GM04503 (cell line): ENCODE measurements at places on chromosomes 5 and 9.

DNA sequence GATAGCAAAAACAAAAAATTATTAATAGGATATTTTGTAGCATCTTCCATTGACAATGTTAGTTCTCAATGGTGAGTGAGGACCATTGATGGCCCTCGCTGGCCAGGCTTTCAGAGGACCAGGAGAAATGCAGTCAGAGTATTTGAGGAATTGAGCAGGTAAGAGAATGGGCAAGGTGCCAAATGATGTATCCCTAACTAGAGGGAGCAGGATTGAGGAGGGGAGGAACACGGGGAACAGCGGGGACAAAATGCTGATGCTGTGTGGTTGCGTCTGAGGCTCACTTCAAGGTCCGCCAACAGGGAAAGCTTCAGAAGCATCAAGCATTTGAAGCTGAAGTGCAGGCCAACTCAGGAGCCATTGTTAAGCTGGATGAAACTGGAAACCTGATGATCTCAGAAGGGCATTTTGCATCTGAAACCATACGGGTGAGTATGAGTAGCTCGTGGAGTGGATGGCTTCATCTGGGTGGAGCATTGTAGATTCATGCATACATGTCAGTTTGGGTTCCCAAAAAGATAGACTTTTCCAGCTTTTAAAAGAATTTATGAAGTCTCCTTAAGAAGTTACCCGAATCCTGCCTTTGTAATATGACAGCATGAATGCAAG lies 16.2 kb downstream of the SPTAN1 start:
- DNase-seq, result no peak

- DNase-seq, result no peak
Measured at GRCh38 chr5:17678751-17679324, 44.6 kb downstream of the TAF11L14 start.

DNA sequence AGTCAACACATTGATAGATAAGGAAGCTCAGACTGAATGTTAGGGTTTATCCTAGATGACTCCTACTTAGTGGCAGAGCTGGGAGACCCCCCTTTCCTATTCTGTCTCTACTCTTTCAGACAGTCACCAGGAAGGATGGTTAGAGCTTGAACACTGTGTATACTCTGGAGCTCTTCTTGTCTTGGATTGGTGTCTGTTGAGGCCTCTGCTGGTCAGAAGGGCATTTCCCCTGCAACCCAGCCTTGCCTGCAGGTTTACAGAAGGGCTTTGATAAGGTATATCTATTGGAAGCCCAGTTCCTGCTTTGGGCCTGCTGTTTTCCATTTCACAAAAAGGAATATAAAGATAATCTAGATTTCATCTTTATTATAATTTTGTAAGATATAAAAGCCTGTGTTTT lies 71.8 kb downstream of the KDM4C start:
- no peak for DNase-seq

GRCh38 chr5:16727755-16728325 lies 111.0 kb upstream of the RETREG1 start:
- no peak for DNase-seq

DNA sequence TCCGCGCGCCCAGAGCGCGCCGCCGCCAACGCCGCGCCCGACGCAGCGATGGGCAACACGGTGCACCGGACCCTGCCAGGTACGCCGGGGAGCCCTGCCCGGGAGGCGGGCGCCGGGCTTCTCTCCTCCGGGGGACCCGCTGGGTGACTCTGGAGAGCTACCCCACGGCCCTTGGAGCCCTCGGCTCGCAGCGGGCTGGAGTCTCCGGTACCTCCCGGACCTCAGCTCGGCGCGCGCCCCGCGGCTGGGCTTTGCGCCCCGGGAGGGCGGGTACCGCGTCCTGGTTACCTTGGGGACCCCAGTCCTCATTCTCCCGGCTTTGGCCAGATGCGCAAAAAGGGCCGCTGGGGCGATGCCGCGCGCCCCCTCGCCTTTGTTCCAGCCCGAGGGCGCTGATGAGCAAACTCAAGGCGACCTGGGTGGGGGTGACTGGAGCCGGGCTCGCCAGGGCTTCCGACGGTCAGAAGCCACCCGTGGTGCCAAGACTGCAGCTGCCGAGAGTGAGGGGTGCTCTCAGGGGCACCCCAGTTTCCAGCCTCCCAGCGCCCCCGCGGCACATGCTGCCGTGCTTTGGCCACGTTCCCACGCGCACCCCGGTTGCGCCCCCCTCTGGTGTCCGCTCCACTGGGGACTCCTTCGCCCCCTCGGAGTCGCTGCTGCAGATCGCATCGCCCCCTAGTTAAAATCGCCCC lies 442 bp downstream of the NEURL1B start:
- DNase-seq, result no peak

GRCh38 chr5:103539376-103540330 lies 22.9 kb downstream of the NUDT12 start:
- DNase-seq, result no peak

- DNase-seq, result no peak
Measured at GRCh38 chr9:2879803-2880202, 35.9 kb upstream of the PUM3 start.

DNA sequence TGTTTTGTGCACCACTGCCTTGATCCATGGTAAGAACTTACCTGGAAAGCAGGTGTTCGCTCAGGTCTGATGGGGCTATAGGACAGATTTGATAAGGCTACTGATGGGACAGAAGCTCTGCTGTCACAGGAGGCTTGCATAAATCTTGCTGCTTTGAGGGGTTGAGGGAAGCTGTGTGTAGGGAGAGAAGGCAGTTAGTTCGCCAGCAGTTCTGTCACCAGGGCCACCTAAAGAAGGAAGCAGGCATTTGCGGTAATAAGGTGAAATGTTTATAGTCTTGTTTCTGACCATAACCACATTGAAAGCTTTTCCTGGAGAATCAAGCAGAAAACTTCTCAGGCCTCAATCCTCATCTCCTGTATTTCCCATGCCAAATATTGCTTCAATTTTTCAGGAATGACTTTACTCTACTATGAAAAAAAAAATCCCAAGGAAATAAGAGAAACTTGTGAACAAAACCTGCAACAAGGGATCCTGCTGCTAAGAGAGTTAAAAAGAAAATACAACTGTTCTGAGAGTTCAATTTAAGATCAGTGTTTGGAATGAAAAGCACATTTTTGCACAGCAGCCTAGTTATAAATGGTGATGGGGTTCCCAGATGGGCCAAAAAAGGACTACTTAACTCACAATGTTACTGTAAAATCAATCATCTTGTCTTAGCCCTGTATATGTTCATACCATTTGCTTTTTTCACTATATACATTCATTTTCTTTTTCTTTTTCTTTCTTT lies 122.0 kb upstream of the RANBP3L start:
- no peak for DNase-seq

DNA sequence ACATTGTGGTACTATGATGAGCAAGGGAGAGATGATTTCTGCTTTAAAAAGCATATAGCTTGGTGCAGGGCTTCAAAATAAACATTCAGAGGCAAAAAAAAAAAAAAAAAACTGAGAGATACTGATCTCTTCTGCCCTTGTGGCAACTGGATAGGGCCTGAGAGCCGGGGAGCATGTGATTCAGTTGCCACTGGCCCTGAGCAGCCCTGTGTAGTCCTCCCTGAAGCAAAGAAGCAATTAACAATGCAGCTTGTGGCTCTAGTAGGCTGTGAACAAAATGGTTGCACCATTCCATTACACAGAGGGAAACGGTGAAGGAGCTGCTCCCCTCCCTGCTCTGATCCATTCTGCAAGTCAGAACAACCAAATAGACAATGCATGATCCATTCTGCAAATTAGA lies 347.5 kb upstream of the DAB2 start:
- DNase-seq, result no peak

GRCh38 chr5:95519681-95520080 lies 35.1 kb downstream of the SKIC3 start:
- DNase-seq, result no peak

DNA sequence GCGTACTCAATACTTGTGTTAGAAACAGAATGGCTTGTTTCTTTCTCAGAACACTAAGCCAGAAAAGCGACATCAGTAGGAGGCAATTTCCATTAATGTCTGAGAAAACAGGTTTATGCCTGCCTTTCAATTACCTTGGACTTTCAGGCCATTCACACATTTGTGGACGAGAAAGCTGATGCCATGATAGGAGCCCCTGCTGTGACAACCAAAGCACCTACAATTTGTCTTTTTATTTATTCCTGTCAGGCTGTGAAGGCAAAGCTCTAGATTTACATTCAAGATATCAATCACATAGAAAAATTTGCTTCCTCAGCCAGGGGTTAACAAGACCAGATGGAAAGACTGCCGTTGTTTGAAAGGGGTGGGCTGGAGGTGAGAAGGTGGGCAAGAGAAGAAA lies 76.2 kb downstream of the C7 start:
- no peak for DNase-seq

GRCh38 chr5:72130351-72130761 lies 23.1 kb downstream of the MAP1B start:
- DNase-seq, result no peak

GRCh38 chr9:33332011-33332410 lies 41.7 kb downstream of the NFX1 start:
- DNase-seq, result no peak

DNA sequence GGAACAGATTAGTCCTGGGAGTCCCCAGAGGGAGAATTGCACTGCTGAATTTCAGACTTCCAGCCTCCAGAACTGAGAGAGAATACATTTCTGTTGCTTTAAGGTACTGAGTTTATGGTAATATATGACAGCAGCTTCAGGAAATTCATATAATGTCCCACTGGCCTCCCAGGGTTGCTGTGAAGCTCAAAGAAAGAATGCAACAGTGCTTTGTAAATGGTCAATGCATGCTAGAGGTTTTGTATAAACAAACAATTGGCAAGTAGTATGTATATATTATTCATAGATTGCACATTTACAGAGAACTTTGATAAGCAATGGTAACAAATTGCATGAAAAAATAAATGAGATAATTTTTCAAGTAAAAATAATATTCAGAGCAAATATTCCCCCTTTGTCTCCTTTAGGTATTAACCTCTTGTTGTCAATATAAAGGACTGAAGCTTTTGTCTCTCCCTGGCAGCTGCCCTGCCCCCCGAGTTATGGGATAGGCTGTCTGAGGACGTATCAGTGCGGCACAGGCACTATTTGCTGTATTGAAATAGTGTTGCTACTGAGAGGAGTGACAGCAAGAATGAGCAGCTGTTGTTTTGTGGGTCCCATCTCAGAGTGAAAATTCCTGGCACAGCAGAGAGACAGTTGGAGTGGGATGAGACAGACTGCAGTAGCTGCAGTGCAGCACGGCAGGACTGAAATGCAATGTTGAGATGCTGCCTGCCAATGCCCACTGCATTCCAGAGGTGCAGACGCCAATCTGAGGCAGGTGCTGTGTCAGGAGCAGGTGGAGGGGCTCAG lies 194.2 kb upstream of the GLRA1 start:
- DNase-seq, result no peak

- DNase-seq, result peak; percentile 42
Measured at GRCh38 chr5:73764586-73764985, 138.6 kb downstream of the ARHGEF28 start.

- DNase-seq, result no peak
Measured at GRCh38 chr5:38723426-38723825, 122.4 kb upstream of the OSMR start.

DNA sequence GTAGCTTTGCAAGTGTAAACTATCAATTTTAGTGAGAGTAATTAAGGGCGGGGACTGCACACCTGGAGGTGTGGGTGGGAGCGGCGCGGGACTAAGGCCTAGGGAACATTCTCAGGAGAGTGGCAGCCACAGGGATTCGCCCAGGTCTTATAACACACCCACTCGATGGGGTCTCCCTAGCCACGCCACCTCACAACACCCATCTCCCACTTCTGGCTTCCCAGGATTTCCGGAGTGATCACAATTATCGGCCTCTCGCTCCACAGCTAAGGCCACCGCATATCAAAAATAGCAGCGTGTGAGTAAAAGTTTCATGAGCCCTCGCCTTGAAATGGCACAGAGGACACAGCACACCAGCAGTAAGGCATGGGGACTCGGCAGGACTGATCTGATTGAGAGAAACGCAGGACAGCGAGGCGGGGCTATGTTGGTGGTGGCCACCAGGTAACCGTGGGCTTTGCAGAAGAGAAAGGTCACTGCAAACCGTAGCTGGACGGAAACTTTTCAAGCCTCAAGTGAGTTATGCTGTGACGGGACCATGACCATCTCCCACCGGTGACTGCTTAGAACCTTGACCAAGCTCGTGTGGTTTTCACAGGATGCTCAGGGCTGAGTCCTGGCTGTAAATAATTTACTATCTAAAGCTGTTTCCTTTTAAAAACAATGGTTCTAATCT lies 1.1 kb upstream of the LPAR1 start:
- DNase-seq, result no peak

DNA sequence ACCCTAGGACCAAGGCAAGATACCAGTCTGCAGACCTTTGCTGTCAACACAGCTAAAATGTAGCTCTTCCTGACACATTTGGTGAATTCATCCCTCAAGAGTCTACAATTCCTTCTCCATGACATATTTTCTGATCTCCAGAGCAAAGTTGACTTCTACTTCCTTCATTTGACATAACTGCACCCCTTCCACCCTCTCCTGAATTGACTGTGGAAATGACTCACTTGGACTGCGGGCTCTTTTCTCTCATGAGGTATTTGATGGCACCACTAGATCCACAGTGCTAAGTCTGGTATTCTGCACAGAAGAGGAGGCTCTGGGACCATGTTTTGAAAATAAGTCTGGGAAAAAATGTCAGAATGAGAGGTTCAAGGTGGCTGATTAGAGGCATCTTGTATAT lies 338.4 kb upstream of the TRPC7 start:
- DNase-seq, result no peak

DNA sequence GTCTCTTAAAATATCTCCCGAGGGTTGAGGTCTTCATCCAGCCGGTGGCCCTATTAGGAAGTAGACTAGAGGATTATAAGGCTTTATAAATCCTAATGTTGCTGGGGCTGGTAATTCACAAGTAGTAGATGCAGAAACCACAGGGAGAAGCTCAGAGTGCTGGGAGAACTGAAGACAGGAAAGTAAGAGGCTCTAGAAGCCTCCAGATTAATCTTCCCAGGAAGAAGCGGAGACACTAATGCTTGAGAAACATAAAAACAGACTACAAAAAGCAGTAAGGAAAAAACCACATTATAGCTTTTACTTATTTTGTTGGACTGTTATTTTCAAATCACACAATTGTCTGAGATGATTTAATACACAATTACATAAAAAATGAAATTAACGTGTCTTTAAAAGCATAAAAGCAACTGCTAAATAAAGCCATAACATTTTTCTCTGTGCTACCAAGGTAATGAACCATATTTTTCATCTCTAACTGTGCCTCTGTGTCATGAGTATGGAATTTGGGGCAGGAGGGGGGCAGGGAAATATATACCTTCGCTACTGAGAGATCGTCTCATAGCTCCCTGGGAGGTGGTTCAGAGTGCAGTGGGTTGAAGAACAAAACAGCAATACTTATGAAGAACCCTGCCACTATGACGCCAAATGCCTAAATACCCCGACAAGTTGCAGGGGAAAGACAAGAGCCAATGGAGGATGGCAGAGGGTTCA lies 806.2 kb upstream of the WWC1 start:
- no peak for DNase-seq

DNA sequence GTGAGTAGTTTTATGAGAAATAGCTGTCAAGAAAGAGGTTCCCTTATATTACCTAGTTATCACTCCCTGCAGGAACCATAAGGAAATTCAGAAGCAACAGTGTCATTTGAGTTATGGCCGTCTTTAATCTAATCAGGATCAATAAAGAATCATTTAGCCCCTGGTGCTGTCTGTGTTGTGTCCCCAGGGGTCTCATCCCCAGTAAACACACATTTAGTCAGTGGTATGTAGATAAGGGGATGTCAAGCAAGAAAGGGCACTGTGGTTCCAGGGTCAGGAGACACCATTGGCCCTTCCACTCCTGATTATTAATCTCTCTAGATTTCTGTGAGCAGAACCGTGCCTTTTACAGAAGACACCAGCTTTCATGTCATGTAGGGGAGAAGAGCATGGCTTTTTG lies 158.0 kb upstream of the SEMA6A start:
- no peak for DNase-seq

GRCh38 chr5:6660688-6661087 lies 27.4 kb downstream of the SRD5A1 start:
- DNase-seq, result no peak
